ENCODE measurements at places on chromosomes 3 and 15. TPM values are rescaled to one million over a fixed set of nuclear protein-coding genes. Genes with fewer than 3 reads are reported as not detected.

GRIP2 gene
- not detected for polyA plus RNA-seq

UROC1 gene
- not detected for polyA plus RNA-seq

ACP3 gene
- polyA plus RNA-seq, result not detected

- H3K27ac ChIP-seq, result no peak overlapping the region
- no peak for DNase-seq
- H3K36me3 ChIP-seq, result no peaks in the 10 kb centered on the region
Observed at GRCh38 chr3:134393074-134393473, 18.8 kb upstream of the AMOTL2 start.

GRCh38 chr15:88990185-88990679 lies 77.1 kb upstream of the MFGE8 start:
- DNase-seq, result no peak
- H3K27ac ChIP-seq, result no peak overlapping the region
- no peaks in the 10 kb centered on the region for H3K36me3 ChIP-seq
- H3K4me3 ChIP-seq, result no peak overlapping the region

DNA sequence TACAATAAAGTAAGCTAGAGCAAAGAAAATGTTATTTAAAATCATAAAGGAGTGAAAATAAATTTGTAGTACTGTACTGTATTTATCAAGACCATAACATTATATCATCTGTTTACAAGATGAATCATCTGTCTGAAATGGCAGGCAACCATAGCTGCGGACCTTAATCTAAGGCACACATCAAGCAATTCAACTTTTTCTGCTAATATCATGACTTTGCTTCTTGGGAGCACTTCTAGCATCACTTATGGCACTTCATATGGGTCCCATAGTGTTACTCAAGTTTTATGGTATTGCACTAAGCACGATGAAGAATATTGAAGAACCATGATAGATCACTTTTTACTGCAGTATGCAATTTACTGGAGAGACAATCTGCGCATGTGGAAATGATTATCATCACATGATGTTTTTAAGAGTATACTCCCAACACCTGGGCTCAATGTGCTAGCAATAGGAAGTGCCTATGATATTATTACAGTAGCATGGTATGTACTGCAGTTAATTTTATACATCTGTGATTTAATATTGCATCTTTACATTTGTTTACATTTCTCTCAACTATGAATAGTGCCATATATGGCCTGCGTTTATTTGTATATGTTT lies 137.7 kb upstream of the NECTIN3 start:
- H3K36me3 ChIP-seq, result no peaks in the 10 kb centered on the region
- no peak for DNase-seq
- H3K4me3 ChIP-seq, result no peak overlapping the region
- peaks cover 7% of the 10 kb centered on the region for H3K27me3 ChIP-seq
- no peak overlapping the region for H3K27ac ChIP-seq

DNA sequence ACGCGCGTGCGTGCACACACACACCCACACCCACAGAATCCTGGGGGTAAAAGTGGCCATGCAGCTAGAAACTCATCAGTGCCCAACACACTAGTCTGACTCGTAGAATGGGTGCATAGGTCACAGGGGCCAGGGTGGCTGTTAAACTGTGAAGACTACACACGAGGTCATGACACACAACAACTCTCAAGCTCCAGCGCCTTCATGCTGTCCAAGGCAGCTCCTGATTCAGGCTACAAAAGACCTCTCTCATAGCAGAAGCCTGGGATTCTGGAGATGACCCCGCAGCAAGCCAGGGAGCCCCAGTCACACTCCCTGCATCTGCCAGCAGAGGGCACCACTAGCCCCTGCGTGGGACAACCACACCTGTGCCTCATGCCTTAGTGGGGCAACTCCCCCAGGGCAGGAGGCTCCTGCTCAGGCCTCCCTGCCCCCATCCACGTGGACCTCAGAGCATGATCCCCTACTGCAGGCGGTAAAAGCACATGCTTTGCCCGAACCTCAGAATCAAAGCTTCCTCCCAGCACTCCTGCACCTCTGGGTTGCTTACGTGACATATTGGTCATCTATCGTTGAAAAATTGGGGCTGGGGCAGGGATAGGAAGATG lies 93.1 kb downstream of the LRIG1 start:
- H3K36me3 ChIP-seq, result peaks cover 9% of the 10 kb centered on the region
- H3K4me1 ChIP-seq, result no peaks in the 10 kb centered on the region
- no peak overlapping the region for H3K4me3 ChIP-seq
- no peak overlapping the region for H3K27ac ChIP-seq
- no peaks in the 10 kb centered on the region for H3K27me3 ChIP-seq

SEC61A1 gene
- 94.8 TPM for polyA plus RNA-seq

- no peaks in the 10 kb centered on the region for H3K4me1 ChIP-seq
- no peak overlapping the region for H3K27ac ChIP-seq
- DNase-seq, result no peak
Observed at GRCh38 chr3:144341471-144341870, 369.8 kb downstream of the DIPK2A start.

- no peak overlapping the region for H3K4me3 ChIP-seq
- no peak for DNase-seq
- H3K4me1 ChIP-seq, result no peaks in the 10 kb centered on the region
- H3K27ac ChIP-seq, result no peak overlapping the region
- H3K36me3 ChIP-seq, result no peaks in the 10 kb centered on the region
Observed at GRCh38 chr15:66729331-66729951, 27.4 kb downstream of the SMAD6 start.

DNA sequence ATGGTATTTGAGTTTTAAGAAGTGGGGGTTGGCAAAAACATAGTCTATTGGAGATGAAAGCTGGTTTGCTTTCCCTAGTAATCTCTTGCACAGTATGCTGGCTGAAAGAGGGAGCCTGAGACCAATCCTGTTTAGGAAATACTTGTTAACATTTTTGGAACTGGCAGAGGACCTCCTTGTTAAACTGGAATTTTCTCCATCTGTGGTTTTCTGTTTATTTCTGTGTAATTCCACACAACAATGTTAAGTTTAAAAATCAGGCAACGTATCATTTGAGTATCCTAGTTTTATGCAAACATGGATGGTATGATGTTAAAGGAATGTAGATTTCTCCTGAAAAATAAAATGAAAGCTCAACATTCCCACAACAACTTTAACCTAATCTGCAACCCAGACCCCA lies 536.0 kb upstream of the TBL1XR1 start:
- H3K27me3 ChIP-seq, result no peaks in the 10 kb centered on the region
- no peaks in the 10 kb centered on the region for H3K36me3 ChIP-seq
- no peak for DNase-seq
- no peak overlapping the region for H3K4me3 ChIP-seq
- no peak overlapping the region for H3K27ac ChIP-seq

- no peaks in the 10 kb centered on the region for H3K27me3 ChIP-seq
- H3K4me3 ChIP-seq, result no peak overlapping the region
- H3K36me3 ChIP-seq, result no peaks in the 10 kb centered on the region
- H3K27ac ChIP-seq, result no peak overlapping the region
- H3K4me1 ChIP-seq, result no peaks in the 10 kb centered on the region
Observed at GRCh38 chr3:11126653-11127052, 27.6 kb upstream of the HRH1 start.

DNA sequence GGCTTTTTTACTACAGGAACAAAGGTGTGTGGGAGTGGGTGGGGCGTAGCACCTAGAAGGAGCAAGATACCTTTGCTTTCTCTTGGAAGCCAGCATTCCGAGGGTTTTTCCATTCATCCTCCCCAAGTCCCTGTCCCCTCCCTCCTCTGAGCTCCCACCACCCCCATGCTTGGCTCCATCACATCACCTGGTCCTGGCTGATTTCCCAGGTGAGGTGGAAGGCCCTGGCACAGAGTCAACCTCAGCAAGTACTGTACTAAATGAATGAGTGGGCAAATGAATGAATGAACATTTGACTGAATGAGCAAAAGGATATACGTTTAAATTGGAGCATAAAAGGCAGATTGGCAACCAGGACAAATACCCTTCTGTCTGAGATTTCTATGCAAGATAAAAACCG lies 45.4 kb downstream of the DZIP1L start:
- H3K27me3 ChIP-seq, result no peaks in the 10 kb centered on the region
- no peak for DNase-seq
- no peaks in the 10 kb centered on the region for H3K4me1 ChIP-seq
- H3K36me3 ChIP-seq, result no peaks in the 10 kb centered on the region
- no peak overlapping the region for H3K27ac ChIP-seq

MLH1 gene
- 20.4 TPM for polyA plus RNA-seq

DNA sequence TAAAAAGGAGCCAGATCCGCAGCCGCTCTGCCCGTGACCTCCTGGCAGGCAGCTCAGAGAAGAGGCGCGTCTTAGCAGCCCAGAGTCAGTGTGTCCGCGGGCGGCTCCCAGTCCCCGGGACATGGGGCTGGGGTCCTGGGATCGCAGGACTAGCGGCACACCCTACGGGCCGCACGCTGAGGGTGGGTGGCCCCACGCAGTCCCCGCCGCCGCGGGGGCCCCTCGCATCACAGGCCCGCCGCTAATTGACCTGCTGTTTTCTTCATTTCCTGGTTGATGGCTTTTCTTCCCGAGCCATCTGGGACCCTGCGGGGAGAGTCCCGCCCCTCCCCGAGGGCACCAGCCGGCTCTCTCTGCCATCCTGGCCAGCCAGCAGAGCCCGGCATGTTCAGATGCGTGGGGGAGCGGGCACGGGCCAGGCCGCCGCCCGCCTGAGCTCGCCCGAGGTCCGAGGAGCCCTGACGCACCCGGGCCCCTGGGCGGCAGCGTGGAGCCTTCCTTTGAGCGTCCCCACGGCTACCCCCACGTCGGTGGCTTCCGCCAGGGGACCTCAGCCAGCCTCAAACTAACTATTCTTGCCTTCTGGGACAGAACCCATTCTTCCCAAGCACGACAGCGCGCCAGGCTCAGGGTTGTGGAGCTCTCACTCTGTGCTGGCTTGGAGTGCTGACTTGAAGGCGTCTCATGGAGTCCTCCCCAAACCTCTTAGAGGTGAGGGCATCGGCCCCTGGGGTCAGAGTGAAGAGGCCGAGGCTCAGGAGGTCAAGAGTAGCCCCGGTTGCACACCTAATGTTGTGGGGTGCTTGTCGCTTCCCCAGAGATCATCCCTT lies 34.6 kb upstream of the CACNA2D3 start:
- H3K36me3 ChIP-seq, result no peaks in the 10 kb centered on the region
- H3K27me3 ChIP-seq, result no peaks in the 10 kb centered on the region
- no peak for DNase-seq
- H3K27ac ChIP-seq, result no peak overlapping the region

DNA sequence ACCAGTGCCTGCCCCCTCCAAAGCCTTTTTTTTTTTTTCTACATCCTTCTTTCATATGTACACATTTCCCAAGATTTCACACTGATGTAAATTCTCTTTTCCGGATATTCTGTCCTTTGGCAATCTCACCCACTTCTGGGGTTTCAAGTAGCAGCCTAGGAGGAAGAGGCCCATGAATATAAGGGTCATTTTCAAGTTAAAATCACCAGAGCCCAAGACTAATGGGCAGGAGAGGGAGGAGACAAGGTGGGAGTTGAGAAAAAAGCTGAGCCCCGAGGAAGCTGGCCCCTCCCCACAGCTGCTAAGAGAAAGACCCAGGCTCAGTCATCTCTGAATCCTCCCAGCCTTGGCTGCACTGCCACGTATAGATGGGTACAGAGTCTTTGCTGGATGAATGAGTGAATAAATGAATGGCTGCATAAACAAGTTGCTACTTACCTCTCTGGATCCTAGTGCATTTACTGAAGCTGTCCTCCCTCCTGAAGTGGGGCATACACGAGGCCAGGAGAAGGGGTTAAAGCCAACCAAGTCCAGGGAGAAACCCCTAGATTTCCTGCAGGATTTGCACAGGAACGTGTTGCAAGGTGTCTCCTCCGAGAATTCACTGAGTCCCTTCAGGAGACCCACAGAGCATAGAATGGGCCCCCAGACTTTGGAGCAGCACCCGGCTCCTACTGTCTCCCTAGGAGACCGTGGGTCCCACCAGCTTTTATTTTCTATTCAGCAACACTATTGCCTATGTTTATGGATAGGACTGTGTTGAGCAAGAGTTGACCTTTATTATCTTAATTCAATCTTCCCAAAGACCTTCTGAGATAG lies 100.8 kb upstream of the LIPC start:
- no peak for DNase-seq
- H3K27ac ChIP-seq, result no peak overlapping the region
- H3K4me3 ChIP-seq, result no peak overlapping the region

- H3K27ac ChIP-seq, result peak overlapping the region; percentile 66
- H3K27me3 ChIP-seq, result no peaks in the 10 kb centered on the region
- H3K4me3 ChIP-seq, result peak overlapping the region; percentile 28
Observed at GRCh38 chr15:31473385-31474058, 146.9 kb downstream of the KLF13 start.

PLCB2 gene
- polyA plus RNA-seq, result 19.8 TPM

IFRD2 gene
- 57.2 TPM for polyA plus RNA-seq

FOXP1 gene
- 431 TPM for polyA plus RNA-seq

DNA sequence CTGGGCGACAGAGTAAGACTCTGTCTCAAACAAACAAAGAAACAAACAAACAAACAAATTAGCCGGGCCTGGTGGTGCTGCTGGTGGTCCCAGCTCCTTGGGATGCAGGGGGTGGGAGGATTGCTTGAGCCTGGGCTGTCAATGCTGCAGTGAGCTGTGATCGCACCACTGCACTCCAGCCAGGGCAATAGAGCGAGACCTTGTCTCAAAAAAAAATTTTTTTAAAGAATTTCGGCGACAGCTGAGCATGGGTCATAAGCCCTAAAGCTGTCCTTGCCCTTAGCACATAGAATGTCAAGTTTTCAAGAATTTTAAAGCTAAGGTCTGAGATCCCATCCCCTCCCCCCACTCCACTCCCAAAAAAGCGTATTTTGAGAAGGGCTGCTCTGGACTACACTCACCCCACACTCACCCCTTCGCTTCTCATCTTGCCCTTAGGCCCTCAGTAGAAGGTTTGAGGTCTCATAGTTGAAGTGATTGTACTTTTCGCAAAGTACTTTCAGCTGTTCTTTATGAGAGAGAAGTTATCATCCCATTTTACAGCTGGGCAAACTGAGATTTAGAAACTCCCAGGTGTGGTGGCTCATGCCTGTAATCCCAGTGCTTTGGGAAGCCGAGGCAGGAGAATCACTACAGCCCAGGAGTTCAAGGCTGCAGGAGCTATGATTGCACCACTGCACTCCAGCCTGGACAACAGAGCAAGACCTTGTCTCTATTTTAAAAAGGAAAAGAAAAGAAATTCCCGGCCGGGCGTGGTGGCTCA lies 34.3 kb upstream of the FLNB start:
- no peak overlapping the region for H3K27ac ChIP-seq
- no peaks in the 10 kb centered on the region for H3K36me3 ChIP-seq
- no peak overlapping the region for H3K4me3 ChIP-seq

DNA sequence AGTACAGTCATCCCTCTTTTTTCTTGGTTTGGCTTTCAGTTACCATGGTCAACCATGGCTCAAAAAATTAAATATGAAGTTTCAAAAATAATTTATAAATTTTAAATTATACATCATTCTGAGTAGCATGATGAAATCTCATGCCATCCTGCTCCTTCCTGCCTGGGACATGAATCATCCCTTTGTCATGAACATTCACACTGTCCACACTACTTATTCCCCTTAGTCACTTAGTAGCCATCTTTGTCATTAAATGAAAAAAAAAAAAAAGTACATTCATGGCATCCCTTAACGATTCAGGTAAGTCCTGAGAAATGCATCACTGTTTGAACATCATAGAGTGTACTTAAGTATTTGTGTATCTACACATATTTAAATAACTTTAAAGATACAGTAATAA lies 1046.3 kb downstream of the ROBO2 start:
- H3K36me3 ChIP-seq, result no peaks in the 10 kb centered on the region
- no peaks in the 10 kb centered on the region for H3K4me1 ChIP-seq
- no peak overlapping the region for H3K27ac ChIP-seq
- no peak overlapping the region for H3K4me3 ChIP-seq
- no peak for DNase-seq

FAM3D gene
- not detected for polyA plus RNA-seq

- no peaks in the 10 kb centered on the region for H3K36me3 ChIP-seq
- no peak overlapping the region for H3K4me3 ChIP-seq
- H3K27me3 ChIP-seq, result no peaks in the 10 kb centered on the region
- H3K4me1 ChIP-seq, result no peaks in the 10 kb centered on the region
- no peak overlapping the region for H3K27ac ChIP-seq
Observed at GRCh38 chr15:59828861-59829260, 139.7 kb upstream of the BNIP2 start.
